ENCODE measurements at places on chromosomes 7 and 10.
A peak's percentile ranks its signal among the peaks of the same experiment; 100 is the strongest.

- DNase-seq: peak; percentile 22
Measured at GRCh38 chr7:727104-727805, at the start of gene PRKAR1B. Gene PRKAR1B (minus strand): TSS chr7:727281. CDS start chr7:711505, 15,776 bp downstream.

- no peak for DNase-seq
Measured at GRCh38 chr10:13712837-13713581, 126.2 kb downstream of the PRPF18 start.

GRCh38 chr7:508461-509170 lies 11.0 kb downstream of the PDGFA start:
- no peak for DNase-seq

GRCh38 chr10:97825020-97825760 lies 24.5 kb upstream of the GOLGA7B start:
- DNase-seq: no peak

GRCh38 chr7:132655131-132655727 lies 79.0 kb upstream of the PLXNA4 start:
- no peak for DNase-seq

- DNase-seq: no peak
Measured at GRCh38 chr10:78283069-78283682, 249.5 kb downstream of the RPS24 start.
